ENCODE measurements at places on chromosomes 3 and 15.

DNA sequence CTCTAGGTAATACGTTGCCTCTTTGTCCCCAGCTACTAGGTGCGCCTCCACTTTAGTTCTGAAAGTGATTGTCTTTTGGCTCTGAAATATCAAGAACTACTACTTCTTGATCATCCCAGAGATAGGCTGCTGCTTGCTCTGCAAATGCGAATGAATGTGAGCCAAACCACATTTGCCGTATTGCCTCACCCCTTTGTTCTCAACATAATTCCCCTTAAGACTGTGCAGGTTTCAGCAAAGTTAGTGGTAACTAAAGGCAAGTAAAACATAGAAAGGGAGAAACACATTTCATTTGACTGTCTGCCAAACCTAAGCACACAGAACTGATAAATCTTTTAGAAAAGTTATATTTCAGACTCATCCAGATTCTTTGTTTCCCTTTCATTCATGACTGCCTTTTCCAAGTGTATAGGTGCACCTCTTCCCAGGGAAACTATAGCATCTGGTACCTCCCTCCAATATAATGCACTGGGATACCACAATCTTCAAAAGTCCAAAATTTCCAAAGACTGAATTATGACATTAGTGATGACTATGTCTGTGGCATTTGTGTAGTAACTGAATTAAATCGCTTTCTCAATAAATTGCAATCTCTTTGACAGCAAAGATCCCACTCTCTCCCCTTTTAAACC is 720.6 kb upstream of the CBLB start:
- DNase-seq, result peak; percentile 82

GRCh38 chr3:30285188-30286006 is 321.0 kb upstream of the TGFBR2 start:
- no peak for DNase-seq

DNA sequence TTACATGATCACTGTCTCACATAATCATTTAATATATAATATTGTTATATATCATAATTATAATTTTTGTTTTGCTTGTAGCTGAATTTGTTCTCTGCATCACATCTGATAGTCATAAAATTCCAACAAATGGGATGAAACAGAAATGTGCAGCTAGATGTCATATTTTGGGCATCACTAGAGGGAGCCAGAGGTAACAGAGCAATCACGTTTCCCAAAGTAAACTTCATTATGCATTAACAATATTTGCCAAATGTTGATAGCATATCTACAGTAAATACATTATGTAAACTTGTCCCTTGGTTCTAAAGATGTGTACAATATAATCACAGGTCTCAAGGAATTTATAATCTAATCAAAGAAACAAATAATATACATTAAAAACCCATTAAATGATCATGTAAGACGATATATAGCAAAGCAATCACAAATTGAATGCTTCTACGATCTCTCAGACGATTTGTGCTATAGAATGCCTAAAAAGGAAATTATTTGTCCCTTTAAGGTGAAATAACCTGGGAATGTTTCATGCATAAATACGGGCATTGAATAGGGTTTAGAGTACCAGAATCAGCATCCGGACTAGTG is 234.2 kb upstream of the MCTP2 start:
- peak; percentile 37 for DNase-seq

DNA sequence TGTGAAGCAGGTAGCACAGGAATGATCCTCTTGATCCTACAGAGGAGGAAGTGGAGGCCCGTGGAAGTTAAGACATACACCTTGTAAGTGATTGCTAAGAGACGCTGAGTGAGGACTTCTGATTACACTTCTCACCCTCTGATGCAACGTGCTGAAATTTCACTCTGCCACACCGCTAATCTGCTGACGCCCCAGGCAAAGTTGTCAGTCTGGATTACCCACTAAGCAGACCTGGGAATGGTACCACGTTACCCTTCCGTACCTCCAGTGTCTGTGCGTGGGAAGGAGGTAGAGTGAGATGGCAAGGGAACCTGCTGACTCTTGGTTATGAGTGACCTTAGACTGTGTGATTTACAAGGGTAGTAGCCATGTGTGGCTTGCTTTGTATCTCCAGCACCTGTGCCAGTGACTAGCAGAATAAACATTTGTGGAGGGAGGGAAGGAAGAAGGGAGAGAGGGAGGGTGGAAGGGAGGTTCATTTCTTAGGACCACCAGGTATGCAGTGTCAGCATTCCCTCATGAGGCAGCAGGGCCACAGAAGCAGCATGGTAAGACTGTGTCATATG is 115.0 kb downstream of the ALDH1A2 start:
- no peak for DNase-seq

DNA sequence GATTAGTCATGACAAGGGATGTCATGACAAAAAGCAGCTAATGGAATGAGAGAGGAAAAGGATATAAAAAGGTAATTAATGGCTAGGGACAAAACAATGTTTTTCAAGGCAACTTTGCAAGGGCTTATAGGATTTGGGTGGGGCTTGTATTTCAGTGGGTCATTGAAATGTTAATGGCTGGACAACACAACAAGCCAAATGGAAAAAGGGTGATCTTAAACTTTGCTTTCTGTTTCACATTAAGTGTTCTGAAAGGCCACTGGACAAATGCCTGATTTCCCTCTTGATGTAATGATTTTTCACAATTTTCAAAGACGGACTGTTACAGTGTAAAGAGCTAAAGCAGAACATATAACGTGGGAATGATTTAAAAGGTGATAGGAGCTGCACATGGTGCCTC is 345.0 kb downstream of the TUSC7 start:
- no peak for DNase-seq

GRCh38 chr15:57410373-57410772 is 34.1 kb downstream of the CGNL1 start:
- DNase-seq, result no peak

DNA sequence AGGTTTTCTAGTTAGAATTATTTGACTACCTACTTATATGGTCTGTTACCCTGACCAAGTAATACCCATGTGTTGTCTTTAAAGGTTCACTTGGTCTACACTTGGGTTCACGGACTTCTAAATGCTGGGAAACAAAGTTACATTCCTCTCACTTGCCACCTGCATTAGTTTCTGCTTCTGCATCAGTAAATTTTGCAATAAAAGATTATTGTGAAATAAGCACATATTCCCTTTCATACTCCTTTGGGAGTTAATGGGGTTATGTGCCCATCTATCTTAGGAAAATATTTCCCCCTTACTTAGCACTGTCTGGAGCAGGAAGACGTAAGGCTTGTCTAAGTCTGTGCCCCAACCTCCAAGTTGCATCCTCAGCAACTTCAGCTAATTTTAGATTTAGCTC is 160.7 kb downstream of the FRMD5 start:
- DNase-seq, result no peak

- DNase-seq, result no peak
These were observed 342.2 kb upstream of the TPRG1 start for GRCh38 chr3:188829576-188829975.

GRCh38 chr3:189598530-189599225 is 32.5 kb upstream of the TP63 start:
- no peak for DNase-seq

DNA sequence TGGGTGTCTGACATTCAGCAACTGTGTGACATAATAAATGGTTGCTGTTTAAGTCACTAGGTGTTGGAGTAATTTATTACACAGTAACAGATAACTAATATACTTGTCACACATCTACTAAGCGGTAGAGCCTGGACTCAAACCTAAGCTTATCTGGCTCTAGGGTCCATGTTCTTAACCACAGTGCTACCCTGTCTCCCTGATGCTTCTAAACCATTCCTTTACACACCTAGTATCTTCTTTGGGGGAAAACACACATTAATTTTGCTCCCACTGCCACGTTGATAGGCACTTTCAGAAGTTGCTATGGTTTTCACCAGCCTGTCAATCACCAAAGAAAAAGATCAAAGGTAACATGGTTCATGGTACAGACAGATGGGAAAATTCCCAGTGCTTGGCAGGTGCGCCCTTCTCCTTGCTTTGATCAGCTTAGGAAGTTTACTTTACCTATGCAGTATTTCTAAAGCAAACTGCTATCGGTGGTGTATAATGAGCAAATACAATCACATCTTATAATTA is 150.8 kb downstream of the PDZRN3 start:
- no peak for DNase-seq

DNA sequence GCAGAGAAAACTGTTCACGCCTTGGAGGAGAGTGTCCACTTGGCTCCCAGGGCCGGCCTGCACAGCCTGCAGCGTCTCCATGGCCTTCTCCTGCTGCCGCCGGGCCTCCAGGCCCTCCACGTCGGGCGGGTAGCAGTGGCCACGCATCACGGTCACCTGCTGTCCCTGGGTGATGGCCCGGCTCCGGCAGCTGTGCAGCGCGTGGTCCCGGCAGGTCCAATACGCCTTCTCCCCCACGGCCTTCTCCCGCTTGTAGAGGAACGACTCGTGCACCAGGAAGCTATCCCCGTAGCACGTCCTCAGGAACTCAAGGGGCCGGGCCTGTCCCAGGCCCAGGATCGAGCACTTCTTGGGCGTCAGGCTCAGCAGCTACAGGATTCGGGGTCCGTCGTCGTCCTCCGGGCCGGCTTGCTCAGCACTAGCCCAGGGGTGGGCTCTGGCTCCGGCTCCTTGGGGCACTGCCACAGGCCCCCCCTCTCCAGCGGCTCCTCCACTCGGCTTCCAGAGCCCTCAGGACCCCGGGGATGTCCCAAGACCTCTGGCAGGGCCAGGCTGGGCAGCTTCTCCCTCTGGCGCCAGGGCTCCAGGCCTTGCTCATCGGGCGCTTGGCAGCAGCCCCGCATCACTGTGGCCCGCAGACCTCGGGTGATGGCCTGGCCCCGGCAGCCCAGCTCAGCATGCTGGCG is 83.6 kb upstream of the FXR1 start:
- DNase-seq, result no peak

- DNase-seq, result no peak
These were observed 2.5 kb upstream of the RFTN1 start for GRCh38 chr3:16515885-16516420.

DNA sequence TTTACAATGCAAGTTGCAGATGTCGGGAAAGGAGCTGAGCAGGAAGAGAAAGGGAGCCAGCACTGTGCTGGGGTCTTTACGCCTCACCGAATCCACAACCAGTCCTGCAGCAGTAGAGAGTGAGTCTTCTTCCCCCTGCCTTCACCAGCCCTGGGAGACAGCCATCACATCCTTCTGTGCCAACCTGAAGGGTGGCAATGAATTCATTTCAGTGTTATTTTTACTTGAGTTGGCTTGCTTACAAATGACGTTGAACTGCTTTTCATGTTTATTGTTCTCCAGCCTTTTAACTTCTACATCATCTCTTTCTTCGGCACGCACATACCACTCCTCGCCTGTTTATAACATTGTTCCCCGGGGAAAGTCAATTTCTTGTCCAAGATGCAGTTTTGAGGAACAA is 77.1 kb downstream of the TRIM42 start:
- no peak for DNase-seq

DNA sequence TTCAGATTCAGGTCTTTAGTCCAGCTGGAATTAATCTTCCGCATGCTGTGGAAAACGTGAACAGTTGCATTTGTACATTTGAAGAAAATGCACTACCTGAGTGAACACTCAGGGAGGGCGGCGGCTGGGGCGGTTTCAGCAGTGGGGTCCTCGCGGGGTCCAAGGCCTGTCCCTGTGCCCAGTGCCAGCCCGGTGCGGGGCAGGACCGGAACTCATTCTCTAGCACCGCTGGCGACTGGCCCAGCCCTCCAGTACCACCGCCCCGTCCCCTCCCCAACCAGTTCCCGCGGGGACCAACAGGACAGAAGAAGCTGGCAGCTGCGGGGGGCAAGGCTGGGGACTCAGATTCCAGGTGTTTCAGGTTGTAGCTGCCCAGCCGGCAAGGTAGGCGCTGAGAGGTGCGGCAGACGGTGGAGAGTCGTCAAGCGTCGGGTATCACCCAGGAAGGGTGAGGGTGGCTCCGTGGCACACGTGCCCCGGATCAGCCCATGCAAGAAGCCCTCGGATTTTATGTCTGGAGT is 72.2 kb upstream of the ARNT2 start:
- no peak for DNase-seq

DNA sequence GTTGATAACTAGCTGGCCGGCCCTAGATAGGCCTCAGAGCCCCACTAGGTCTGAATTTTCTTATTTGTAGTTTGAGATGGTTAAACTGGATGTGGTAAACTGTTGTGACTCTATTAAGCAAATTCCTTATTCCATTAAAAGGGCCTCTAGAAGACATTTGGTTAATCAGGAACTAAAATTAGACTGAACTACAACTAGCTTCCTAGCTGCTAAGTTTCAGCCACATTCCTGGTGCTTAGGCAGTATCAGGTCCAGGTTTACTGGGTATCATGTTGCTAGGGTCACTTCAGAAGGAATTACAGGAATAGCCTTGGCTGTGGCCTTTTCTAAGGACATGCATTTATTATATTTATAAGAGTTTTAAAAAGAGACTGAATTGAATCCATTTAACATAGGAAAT is 136.3 kb downstream of the PLD1 start:
- no peak for DNase-seq

- no peak for DNase-seq
These were observed 4.3 kb upstream of the LRRK1 start for GRCh38 chr15:100914876-100915275.

DNA sequence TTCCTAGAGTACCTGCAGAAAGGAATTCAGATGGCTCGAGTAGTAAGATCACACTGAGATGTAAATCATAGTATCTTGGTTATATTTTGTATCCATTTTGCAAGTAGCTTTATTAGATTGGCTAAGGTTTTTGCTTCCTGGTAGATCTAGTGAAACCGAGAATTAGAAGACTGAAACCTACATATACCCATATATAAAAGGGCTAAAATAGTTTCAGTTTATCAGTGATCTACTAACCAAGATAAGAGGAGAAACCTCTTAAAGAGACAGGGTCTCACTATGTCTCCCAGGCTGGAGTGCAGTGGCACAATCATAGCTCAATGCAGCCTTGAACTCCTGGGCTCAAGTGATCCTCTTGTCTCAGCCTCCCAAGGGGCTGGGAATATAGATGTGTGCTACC is 135.3 kb downstream of the PCCB start:
- DNase-seq, result no peak

GRCh38 chr15:40437752-40438687 is 2.7 kb upstream of the BAHD1 start:
- no peak for DNase-seq

- no peak for DNase-seq
These were observed 114.4 kb downstream of the TPRA1 start for GRCh38 chr3:127475975-127476705.

DNA sequence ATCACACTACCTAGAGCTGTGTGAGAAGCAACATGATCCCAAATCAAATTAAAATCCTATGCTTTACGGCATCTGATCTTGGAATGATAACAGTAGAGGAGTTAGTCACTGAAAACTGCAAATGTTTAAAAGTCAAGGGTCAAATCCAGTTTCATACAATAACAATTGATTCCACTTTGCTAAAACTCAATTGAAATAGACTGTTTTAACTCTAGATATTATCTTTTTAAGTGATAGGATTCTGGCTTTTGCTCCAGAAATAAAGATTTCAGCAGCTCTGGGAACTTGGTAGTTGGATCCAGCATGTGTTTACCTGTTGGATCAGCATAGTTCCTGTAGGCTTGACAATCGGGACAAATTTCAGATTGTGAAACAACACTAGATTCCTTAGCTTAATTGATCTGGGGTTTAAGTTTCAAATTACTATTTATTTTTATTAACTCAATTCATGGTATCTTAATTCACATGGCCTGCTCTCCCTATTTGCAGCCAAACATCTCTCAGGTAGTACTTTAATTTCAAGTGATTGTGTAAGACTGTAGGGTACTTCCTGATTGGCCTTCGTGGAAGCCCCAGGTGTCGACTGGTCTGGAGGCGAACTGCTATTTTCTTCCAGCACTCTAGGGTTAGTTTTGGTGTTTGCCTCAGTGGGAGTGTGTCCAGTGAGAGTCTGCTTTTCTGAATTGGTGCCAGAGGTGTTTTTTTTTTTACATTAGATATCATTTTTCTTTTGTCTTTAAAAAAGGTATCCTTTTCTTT is 16.6 kb downstream of the NFKBIZ start:
- no peak for DNase-seq
